ENCODE measurements at places on chromosomes 16 and 17.

- DNase-seq = no peak
Observed at GRCh38 chr17:75019710-75020109, 7.2 kb downstream of the MRPL58 start.

DNA sequence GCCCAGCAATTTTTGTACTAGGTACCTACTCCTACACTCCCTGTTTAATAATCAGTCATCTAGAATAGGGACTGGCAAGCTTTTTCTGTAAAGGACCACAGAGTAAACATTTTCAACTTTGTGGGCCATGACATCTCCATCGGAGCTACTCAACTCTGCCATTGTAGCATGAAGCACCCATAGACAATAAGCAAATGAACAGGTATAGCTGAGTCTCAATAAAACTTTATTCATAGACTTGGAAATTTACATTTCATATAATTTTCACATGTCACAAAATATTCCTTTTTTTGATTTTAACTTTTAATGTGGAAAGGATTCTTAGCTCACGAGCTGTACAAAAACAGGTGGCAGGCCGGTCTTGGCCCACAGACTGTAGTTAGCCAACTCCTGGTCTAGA, 345.8 kb downstream of the SOX9 start:
- DNase-seq = no peak

DNA sequence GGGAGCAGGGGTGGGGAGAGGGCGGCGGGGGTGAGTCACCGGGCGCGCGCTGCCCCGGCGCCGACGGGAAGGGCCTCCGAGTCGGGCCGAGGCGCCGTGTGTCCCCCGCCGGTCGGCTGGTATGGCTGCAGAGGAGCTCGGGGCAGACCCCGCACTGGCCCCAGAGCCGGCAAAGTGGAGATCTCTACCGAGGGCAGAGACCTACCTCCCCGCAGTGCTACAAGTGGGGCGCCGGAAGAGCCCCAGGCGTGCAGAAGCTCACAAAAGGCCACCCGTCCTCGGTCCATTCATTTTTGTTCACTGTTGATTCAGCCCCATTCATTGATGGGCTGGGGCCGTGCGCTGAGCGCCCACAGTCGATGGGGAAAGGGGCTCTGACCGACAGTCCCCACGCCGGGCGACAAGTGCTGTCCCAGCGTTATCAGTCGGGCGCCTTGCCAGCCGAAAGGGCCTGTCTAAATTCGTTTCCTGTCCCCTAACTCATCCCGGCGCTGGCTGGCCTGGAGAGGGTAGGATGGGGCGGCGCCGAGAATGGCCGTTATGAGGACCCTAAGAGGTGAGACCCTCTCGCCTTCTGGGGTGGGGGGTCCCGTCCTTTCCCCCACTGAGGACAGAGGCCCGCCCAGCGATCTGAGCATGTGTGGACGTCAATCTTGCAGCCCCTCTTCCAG, 709 bp upstream of the ENO3 start:
- DNase-seq = peak; percentile 29

DNA sequence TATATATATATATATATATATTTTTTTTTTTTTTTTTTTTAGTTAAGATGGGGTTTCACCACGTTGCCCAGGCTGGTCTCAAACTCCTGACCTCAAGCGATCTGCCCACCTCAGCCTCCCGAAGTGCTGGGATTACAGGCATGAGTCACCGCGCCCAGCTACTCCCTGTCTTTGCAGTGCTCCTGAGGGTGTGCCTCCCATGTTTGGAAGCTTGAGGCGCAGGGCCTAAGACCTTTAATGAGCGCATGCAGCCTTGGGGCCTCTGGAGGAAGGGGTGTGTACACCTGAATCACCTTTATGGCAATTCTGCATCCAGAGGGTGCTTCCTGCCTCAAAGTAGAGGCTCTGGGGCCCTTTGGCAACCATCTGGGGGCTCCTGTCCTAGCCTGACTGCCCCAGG, 219.4 kb upstream of the CIBAR2 start:
- DNase-seq = no peak

GRCh38 chr16:89113661-89114060, 20.0 kb downstream of the ACSF3 start:
- no peak for DNase-seq

- no peak for DNase-seq
Observed at GRCh38 chr16:2180962-2181923, 15.2 kb downstream of the CASKIN1 start.

- no peak for DNase-seq
Observed at GRCh38 chr17:8887834-8888703, 20.6 kb upstream of the PIK3R6 start.

- no peak for DNase-seq
Observed at GRCh38 chr17:82386881-82387704, 15.5 kb downstream of the UTS2R start.

DNA sequence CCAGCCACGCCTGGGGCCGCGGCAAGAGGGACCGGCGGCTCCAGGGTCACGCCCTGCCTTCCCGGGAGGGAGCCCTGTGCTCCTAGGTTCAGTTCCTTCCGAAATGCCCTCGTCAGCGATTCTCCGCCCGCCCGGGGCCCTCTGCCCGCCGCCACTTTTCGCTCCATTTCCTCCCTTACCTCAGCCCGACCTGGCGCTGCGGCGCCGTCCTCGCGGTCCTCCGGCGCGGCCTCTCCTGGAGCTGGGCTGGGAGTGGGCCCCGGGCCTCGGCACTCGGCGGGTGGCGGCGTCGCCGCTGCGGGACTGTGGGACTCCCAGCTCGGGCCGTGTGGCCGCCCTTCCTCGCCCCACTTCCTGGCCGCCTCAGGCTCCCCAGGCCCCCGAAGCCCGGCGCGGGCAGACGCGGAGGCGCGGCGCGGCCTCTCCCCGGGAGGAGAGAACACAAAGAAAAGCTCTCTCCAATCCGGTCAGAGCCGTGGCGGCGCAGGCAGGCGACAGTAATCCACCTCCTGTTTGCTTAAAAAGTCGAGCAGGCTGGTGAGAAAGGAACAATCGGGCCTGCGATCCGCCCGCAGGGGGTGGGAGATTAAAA, 1.6 kb downstream of the BAHCC1 start:
- peak; percentile 27 for DNase-seq

DNA sequence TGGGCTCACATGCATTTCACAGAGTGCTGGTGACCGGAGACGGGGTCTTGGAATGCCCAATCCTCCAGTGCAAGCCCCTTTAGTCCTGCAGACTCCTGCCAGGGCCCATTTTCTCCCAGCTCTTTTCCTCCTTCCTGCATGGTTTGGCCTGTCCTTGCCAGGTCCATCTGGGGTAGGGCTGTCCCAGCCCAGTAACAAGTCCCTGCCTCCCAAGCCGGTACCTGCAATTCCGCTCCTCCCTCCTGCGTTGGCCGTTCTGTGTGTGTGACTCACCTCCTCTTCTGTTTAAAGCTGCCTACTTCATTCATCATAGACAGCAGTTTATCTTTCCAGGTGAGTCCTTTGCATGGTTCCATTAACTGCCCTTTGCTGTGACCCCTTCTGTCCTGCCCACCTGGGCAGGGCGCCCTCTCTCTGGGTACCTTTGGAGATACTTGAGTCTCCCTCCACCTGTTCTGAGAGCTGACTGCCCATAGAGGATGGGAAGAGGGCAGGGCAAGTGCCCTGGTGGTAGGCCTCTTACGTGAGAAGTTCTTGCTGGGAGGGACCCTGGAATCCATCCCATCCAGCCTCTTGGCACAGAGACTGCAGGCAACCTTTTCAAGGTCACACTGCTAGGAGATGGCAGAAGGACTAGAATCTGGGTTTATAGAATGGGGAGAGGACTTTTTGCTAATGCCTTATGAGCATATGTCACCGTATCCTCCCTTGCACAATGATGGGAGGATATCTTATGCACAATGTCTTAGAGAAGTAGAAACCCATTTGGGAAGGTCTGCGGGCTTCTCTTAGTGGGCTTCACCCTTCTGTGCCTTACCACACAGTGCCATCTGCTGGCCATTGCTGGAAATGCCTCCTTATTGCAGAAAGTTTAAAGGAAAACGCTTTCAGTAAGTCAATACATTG, 29.7 kb upstream of the LGALS9 start:
- DNase-seq = peak; percentile 81

DNA sequence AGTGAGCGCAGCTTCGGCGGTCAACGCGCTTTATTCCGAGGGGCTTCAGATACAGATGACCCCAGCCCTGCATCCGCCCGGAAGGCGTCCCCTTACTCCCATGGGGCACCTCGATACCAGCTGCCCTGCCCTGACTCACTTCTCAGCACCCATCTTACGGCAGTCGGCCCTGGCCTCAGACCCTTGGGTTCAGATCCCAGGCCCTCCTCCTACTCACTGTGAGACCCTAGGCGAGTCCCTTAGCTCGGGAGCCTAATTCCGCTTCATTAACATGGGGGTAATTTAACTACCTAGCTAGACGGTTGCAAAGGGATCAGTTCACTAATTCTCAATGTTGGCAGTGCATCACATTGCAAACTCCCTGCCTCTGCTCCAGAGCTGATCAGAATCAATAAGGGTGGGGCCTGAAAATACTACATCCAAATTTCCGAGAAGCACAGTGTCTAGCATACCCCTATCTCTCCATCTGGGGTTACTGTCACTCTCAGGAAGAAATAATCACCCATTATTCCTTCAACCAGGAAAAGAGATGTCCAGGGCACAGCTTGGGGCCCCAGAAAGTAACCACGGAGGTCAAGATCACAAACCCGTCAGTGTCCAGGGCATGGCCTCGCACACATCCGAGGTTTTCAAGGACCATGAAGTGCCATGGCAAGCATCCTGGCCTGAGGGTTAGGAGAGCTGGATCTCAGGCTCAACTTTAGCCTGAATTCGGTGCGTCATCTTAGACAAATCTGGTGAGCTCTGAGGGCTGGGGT, 415 bp upstream of the FLOT2 start:
- peak; percentile 33 for DNase-seq

- peak; percentile 63 for DNase-seq
Observed at GRCh38 chr16:31458073-31458843, 1.0 kb upstream of the ARMC5 start.

DNA sequence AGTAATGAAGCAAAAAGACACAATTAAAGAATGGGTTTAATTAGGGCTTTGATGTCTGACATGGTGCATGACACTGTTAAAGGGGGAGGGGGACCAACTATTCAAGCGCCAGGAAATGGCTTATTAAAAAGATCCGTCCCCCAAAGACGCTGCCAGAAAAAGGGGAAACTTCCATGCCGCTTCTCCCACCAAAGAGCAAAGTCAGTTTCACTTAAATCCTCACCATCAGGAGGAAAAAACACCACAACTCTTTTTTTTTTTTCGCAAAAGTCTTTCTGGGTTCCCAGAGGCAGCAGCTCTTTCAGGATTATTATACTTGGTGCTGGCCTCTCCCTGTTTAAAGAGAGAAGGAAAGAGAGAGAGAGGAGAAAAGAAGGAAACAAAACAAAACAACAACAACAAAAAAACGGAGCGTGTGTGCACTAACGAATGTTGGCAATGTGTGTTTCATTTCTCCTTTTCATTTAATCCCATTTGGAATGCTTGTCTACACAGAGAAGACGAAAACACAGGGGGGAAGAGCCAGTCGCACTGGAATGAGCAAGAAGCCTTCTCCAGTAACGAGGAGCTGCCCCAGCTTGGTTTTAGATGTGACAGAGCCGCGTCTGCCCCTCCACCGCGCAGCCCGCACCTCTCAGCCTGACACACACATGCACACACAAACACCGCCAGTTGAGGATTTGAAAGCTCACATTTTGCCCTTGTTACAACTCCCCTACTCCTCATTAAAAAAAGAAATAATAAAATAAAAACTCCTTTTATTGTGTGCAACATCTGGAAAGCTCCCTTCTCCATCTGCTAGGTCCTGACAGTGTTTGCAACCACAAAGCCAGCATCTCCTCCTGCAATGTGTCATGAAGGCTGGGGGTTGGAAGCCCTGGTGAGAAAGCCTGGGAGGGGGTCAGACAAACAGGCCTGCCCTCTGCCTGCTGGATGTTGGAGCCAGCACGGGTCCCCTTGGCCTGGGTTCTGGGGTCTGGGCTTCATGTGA, 32.7 kb upstream of the AXIN2 start:
- DNase-seq = peak; percentile 10

DNA sequence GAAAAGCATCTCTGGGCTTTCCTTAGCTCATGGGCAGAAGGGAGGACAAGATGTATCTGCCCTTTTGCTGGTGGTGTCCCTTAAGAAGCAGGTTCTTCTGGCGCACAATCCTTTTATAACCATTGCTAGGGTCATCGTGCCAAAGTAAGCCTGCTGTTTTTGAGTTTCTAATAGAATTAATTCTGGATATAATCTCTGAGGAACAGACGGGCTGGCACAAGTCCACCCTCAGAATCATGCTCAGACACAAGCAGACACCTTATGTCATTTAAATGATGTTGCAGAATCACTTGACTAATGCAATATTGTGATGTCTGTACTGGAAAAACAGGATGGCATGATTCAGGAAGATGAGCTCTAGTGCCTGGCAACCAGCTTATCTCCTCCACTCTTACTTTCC, 18.8 kb upstream of the MMD start:
- no peak for DNase-seq

GRCh38 chr17:82435103-82435502, 15.4 kb downstream of the CYBC1 start:
- no peak for DNase-seq

DNA sequence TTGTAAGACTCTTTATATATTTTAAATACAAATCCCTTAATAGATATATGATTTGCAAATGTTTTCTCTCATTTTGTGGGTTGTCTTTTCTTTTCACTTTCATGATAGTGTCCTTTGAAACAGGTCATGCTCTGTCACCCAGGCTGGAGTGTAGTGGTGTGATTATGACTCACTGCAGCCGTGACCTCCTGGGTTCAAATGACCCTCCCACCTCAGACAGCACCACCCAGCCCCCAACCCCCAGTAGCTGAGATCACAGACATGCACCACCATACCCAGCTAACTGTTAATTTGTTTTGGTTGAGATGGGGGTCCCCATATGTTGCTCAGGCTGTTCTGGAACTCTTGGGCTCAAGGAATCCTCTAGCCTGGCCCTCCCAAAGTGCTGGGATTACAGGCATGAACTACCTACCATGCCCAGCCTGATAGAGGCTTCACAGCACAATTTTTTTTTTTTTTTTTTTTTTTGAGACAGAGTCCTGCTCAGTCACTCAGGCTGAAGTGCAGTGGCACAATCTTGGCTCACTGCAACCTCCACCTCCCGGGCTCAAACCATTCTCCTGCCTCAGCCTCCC, 18.5 kb upstream of the TMIGD1 start:
- DNase-seq = no peak

- no peak for DNase-seq
Observed at GRCh38 chr16:74033441-74033995, 263.1 kb upstream of the PSMD7 start.

- no peak for DNase-seq
Observed at GRCh38 chr16:58450590-58450989, 49.4 kb upstream of the NDRG4 start.

All from activated CD4-positive, alpha-beta T cell treated with anti-CD3 and anti-CD28 coated beads, Interleukin-2, Interleukin-4, amounts not matched to agents 100 ng/mL and 50 ng/mL, durations not matched to agents 16 hours and 8 hours (primary cell).